Stimulated activated CD4-positive, alpha-beta T cell treated with anti-CD3 and anti-CD28 coated beads, TNF-alpha, amount 100 ng/mL, for 24 hours (primary cell): ENCODE measurements at places on chromosomes 16 and 17.

GRCh38 chr17:63246344-63246743, 199.8 kb downstream of the CYB561 start:
- DNase-seq: no peak

DNA sequence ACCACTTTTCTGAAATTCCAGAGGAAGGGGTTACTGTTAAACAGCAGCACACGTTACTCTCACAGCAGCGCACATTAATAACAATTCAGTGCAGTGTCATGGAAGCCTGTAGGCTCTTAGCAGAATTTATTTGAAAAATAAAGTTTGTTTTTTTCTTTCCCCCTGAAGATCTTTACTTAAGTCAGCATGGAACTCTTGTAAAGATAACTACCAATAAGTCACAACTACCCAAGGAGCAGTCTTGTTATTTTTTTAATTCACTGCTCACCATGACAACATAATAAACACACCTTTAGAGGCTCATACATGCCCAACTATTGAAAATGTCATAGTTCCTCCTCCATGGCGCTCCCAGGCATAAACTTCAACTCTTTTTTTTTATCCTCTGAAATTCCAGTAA, 31.8 kb upstream of the PSMD7 start:
- DNase-seq: no peak

- no peak for DNase-seq
Observed at GRCh38 chr16:50938932-50939331, 197.0 kb downstream of the CYLD start.

DNA sequence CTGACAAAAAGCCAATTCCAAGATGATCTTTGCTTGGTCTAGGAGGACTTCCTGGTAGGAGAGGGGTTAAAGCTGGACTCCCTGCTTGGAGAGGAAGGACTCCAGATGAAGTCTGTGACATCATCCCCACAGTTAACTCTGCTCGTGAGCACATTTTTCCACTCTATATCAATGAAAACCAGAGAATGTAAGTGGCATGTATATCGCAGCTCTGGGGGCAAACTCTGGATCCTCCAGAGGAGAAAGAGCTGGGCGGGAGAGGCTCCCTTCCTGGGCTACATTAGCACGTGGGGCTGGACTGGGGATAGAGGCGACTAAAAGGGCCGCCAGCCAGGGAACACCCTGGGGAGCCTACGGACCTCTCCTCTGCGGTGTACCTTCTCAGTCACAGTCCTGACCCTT, 34.1 kb downstream of the HIC1 start:
- DNase-seq: peak; percentile 14

- DNase-seq: no peak
Observed at GRCh38 chr17:7441266-7441665, 2.0 kb downstream of the FGF11 start.

DNA sequence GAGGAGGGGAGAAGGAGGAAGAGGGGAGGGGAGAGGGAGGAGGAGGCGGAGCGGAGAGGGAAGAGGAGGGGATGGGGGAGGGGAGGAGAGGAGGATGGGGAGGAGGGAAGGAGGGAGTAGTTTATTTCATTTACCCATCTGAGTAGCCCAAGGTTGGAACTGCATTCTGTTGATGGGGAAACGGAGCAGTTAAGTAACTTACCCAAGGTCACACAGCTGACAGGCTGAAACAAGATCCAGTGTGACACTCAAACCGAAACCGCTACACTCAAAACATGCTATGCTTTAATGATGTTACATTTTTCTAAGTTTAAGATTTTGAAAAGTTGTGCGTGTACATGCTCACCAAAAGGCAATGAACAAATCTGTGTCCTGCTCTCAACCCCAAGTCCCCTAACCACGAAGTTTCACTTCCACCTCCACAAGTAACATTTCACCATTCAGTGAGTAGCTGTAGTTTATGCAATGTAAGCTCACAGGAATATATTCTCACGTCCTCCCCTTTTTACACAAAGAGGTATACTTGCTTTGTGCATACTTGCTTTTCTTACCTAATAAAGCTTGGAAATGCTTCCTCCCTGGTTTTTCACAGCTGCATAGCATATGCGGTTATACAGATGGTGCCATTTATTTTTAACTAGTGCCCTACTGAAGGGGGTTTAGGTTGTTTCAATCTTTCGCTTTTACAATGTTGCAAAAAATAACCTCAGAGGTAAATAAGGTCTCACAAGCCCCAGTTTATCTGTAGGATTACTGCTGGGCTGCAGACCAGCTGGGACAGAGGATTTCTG, 275.3 kb downstream of the PARN start:
- no peak for DNase-seq

DNA sequence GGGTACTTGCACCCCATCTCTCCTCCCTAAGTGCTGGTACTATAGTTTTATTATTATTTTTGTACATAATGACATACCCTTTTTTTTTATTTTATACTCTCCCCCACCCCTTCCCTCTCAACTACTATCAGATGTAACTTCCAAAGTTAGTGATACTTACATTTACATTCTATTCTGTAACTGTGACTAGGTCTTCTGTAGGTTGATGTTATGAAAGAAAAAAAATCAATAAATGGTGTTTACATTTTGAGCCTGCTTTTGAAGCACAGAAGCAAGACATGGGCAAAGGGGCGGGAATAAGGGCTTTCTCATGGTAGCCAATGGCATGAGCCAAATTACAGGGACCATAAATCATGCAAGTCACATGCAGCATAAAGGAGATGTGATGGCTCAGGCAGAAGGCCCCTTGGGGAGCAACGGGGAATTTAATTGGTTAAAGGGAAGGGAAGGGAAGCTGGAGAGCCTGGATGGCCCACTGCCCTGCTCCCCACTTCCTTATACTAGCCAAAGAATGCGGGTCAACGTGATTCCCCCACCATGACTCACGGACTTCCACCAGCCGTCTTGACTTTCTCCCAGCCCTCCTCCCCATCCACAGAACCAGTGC, 2.4 kb upstream of the ACSF2 start:
- no peak for DNase-seq

GRCh38 chr17:82243648-82244412, 15.0 kb downstream of the SLC16A3 start:
- no peak for DNase-seq

- no peak for DNase-seq
Observed at GRCh38 chr16:31201582-31202413, 762 bp downstream of the PYCARD start.

DNA sequence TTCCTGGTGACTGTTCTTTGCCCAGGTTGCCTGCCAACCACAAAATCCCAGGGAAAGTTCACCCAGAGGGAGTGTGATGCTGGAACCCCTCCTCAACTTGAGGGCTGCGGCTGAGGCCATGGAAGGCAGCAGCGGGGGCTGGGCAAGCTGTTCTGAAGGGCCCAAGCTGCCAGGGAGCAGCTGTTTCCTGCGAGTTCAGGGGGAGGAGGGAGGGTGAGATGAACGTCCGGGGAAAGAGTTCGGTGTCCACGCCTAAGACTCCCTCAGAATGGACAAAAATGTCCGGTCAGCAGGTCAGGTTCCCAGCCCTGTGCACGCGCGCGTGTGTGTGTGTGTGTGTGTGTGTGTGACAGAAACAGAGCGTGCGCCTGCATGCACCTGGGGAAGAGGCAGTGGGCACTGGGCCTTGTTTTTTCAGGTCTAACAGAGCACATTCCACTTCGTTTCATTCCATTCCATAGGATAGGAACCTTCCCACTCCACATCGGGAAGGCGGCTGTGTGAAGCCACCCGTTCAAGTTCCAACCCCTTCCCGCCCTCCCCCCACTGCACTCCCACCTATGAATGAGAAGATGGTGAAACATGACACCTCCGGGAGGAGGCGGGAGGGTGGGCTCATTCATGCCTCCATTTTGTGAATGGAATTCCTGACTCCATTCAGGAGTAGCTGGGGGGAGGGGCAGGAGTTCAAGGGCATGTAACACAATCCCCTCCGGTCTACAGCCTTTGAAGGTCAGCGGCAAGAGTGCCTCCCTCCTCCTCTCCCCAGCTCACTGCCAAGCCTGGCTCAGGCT, 15.7 kb downstream of the ETV4 start:
- no peak for DNase-seq

DNA sequence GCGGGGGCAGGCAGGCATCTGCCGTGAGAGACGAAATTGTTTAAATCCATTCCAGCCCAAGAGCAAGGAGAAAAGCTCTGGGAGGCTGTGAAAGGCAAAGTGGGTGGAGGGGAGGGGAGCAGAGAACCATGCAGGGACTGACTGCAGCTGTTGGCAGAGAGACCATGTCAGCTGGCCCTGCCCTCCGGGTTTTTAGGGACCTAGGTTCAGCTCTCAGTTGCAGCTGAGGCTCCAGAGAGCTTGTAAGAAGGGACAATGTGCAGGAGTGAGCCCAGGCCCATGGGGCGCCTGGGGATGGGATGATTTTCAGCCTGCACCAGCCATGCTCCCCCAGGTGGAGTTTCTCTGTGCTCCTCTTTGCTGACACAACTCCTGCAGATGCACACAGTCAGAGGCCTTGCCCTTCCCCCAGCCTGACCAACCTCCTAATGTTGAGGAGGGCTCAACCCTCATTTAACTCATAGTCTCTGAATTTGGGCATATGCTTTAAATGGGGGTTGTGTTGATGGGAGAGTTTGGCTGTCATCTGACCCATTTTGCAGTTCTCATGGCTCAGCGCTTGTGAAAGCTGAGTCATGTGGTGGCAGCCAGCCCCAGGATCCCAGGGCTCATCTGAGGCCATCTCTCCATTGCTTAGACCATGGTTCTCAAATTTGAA, 70.9 kb downstream of the PLXDC1 start:
- DNase-seq: no peak

DNA sequence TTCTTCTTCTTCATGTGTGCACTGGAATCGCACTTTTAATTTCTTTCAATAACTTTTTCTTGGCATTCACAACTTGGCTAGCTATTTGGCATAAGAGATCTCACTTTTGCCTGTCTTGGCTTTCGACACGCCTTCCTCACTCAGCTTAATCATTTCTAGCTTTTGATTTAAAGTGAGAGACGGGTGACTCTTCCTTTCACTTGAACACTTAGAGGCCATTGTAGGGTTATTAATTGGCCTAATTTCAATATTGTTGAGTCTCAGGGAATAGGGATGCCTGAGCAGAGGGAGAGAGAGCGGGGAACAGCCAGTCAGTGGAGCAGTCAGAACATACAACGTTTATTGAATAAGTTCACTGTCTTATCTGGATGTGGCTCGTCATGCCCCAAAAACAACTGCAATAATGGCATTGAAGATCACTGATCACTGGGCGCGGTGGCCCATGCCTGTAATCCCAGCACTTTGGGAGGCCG, 200.3 kb downstream of the SEC14L1 start:
- DNase-seq: no peak

DNA sequence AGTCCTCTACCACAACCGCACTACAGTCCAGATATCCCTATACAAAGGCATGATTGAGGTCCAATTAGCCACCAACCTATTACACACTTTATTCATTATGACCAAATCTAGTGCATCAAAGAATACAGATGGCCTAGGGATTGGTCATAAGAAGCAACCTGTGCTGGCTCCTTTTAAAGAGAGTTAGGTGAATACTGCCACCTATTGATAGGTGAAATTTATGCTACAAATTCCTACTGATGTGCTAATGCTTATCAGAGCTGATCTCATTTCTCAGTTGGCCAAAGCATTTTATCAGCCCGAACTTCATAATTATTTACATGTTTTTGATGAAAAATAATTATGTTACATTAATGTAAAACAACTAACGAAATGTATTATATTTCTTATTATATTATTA, 166.3 kb downstream of the ANKFN1 start:
- no peak for DNase-seq

DNA sequence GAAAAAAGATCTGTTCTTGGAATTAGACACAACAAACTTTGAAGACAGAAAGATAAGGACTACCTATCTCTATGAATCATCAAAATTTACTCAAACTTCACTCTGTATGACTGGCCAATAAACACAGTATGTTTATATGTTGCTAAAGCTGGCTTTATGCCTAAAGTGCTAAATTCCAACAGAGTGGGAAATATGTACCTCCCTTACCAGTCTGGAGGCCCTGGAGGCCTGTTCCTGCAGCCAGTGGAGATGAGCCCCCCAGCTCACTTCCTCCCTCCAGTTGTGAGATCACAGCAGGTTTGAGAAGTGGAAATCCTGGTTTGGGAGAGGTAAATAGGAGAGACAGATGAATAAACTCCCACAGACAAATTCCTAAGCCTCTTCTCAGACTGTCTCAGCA, 9.0 kb downstream of the ZNF23 start:
- DNase-seq: no peak

DNA sequence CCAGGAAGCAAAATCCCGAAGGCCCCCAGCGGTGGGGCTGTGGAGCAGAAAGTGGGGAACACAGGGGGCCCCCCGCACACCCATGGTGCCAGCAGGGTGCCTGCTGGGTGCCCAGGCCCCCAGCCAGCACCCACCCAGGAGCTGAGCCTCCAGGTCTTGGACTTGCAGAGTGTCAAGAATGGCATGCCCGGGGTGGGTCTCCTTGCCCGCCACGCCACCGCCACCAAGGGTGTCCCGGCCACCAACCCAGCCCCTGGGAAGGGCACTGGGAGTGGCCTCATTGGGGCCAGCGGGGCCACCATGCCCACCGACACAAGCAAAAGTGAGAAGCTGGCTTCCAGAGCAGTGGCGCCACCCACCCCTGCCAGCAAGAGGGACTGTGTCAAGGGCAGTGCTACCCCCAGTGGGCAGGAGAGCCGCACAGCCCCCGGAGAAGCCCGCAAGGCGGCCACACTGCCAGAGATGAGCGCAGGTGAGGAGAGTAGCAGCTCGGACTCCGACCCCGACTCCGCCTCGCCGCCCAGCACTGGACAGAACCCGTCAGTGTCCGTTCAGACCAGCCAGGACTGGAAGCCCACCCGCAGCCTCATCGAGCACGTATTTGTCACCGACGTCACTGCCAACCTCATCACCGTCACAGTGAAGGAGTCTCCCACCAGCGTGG, 6.5 kb downstream of the CBX2 start:
- DNase-seq: no peak
